ENCODE measurements at places on chromosomes 1 and 21.

DNA sequence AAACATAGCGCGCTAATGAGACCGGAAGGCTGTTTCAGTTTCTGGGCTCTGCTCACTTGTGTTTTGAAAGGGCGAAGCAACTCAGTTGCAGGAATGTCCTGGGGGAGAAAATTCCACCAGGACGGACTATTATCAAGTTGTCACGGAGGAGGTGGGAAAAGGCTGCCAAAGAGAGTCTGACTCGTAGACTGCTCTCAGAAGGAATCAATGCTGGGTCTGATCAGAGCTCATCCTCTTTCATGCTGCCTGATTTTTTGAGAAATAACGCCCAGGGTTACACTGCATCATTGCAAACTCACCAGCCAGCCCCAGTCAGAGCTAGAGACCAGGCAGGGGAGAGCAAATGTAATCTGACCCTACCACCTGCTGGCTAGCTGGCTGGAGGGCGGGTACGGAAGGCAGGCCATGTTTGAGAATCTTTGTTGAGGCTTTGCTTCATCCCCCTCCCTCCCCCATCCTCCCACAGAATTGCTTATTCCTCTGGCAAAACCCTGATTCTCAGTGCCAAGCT, 36.4 kb upstream of the BCL9 start:
- peak; percentile 85 for DNase-seq

GRCh38 chr1:167755654-167756053, 33.9 kb downstream of the MPZL1 start:
- no peak for DNase-seq

- no peak for DNase-seq
Measured at GRCh38 chr1:14108356-14109275, 408.6 kb downstream of the PRDM2 start.

GRCh38 chr1:43367026-43367903, 546 bp downstream of the ELOVL1 start:
- peak; percentile 18 for DNase-seq

DNA sequence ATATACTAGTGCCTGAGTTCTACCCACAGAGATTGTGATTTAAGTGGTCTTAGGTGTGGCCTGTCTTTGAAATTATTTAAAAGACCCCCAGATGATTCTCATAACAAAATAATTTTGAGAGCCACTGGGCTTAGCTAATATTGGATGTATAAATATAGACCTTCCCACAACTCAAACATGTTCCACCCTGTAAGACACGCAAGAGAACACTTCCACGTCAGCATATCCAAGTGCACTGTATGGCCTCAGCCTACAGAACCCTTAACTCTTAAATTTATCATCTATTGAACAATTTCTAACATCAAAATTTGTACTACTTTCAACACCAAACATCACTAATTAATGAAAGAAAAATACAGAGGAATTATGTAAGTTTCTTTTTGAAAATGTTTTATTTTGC, 2.5 kb downstream of the FAM177B start:
- no peak for DNase-seq

DNA sequence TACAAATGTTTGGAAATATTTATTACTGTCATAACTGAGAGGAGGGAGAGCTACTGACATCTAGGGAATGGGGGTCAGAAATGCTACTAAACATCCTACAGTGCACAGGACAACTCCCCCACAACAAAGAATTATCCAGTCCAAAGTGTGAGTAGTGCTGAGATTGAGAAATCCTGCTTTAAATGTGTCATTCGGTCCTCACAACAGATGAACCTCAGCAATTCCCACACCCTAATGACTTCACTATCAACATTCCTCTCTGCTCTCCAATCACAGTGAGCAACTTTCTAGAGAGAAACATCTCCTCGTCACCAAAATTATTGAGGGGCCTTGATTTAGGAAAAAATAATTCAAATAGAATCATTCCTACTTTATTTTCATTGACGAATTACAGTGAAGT, 18.0 kb downstream of the OMA1 start:
- DNase-seq: peak; percentile 67

- no peak for DNase-seq
Measured at GRCh38 chr1:14598498-14599182, at the start of gene KAZN. Gene KAZN (plus strand): TSS chr1:14598685.

GRCh38 chr1:178646821-178647220, 78.2 kb upstream of the RALGPS2 start:
- no peak for DNase-seq

DNA sequence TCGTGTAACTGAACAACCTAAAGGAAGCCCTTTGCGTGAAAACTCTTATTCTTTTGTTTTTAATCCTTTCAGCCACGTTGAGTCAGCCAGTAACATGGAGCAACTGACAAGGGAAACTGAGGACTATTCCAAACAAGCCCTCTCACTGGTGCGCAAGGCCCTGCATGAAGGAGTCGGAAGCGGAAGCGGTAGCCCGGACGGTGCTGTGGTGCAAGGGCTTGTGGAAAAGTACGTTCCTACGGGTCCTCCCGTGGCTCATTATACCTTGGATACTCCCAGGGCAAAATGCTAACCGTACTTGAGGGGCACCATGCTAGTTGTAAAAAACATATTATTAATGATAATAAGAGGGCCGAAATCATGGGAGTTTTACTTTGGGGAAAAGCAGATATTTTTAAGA, 49.4 kb downstream of the LAMC2 start:
- peak; percentile 60 for DNase-seq

DNA sequence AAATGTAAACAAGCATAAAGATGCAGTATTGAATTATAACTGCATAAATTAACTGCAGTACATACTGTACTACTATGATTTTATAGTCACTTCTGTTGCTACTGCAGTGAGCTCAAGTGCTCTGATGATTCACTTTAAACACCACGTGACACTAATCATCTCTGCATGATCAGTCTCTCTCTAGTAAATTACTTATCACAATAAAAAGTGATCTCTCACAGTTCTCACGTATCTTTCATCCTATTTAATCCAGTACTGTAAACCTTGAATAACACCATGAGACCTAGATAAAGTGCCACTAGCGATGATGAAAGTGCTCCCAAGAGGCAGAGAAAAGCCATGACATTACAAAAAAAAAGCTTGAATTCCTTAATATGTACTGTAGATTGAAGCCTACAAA, 1242.0 kb downstream of the AMY1C start:
- DNase-seq: no peak

DNA sequence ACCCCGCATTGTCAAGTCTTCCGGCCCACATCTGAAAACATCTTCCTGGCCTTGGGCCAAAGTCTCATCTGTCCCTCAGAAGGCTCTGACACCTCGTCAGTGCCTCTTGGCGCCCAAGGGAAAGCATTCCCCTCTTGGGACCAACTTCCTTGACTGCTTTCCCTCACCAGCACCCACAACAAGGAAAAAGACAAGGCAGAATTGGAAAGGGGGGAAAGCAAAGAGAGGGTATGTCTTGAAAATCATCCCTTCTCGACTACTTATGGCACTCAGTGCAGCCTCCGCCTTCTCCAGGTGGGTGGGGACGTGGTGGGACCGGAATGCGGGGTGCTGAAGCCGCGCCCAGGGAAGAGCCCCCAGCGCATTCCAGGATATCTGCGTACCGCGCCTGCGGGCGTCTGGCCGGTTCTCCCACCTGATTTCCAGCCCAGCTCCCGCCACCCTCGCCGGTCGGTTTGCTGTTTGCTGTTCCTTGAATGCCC, 554 bp upstream of the SLC39A1 start:
- DNase-seq: no peak

DNA sequence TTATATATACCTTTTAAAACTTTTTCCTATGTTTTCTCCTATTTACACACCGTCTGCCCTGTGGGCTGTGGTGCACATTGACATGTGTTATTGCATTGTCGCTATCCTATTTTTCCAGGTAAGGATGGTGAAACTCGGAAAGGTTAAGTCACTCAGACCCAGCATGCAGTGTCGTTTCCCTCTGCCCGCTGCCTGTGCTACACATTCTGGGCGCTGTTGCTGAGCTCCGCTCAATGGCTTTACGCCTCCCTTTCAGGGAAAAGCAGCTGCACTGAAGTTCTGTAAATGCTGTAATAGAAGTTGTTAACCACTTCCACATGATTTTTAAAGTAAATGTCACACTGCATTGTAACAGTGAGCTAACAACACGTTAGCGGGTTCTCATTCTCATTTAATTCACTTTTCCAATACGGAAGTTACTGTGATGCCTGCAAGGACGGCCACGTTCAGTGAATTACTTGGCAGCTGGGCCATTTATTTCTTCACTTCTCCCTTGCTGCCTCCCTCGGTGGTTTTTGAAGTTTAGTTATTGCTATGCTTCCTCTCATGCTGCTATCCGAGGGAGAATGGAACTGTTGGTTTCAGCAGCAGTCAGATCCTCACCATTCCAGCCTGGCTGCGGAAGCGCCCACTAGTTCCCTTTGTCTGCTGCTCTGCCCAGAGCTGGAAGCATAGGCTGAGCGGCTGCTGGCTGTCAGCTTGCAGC, 288.7 kb downstream of the SPATA17 start:
- DNase-seq: no peak

DNA sequence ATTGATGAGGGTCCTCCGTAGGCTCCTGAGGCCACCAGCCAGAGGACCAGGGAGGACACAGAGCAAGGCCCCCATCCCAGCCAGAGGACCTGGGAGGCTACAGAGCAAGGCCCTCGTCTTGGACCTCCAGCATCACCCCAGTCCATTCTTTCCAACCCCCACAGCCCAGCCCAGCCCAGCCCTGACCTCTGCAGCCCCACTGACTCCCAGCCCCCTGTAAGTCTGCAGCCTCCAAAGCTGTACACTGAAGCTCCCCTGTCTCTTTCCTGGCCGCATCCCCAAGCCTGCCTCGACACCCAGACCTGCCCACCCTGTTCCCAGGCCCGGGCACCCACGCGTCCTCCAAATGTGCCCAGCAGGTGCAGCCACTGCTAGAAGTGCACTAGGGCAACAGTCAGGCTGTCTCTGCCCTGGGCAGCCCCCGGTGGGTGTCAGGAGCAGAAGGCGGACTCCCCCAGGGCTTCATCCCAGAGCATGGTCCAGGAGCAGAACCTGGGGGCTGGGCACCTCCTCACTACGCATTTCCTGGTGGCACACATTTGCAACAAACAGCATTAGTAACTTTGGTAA, 2.1 kb downstream of the DVL1 start:
- no peak for DNase-seq

DNA sequence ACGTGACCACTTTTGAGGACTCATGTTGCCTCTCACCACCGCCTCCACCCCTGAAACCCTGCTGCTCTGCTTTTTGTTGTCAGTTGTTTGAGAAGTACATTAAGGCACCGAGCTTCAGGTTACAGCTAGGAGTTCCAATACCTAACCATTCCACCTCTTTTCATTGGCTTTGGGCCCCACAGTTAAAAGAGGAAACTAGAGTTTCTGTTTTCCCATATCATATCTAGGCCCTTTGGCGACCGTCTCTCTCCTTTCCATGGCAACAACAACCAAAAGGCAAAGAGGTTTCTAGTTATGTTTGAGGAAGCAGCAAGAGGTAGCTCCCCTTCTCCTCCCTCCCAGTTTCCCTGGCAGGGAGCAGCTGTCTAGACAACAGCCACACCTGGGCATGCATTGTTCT, 5.9 kb downstream of the ANKRD35 start:
- DNase-seq: no peak

- no peak for DNase-seq
Measured at GRCh38 chr1:210467440-210468043, 138.8 kb downstream of the HHAT start.

- DNase-seq: no peak
Measured at GRCh38 chr1:109162626-109163025, 48.7 kb downstream of the ELAPOR1 start.

Data from choroid plexus epithelial cell (primary cell).